Spinal cord (tissue), 10 donors: ENCODE measurements at places on chromosomes 7 and 10.

DNA sequence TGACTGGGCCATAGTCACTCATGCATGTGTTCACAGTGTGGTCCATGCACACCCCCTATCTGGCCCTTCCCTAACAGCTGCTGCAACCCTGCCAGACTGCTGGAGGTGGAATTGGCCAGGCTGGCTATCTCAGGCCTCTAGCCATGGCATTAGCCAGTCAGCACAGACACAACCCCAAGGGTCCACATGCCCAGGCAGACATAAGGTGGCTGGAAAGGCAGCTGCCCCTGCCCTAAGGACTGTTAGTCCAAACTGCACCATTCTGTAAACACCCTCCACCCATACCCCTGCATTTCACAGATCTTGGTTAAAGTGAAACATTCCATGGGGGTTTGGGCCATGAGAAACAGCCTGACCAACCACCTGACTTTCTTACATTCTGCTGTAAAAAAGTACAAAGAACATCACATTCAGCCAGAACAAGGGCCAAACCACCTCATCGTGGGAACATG, 137.4 kb upstream of the KCNMA1 start:
- no peak for DNase-seq

- DNase-seq = no peak
Observed at GRCh38 chr10:110160522-110160921, 46.9 kb upstream of the MXI1 start.

- DNase-seq = no peak
Observed at GRCh38 chr7:38704041-38704547, 72.9 kb upstream of the AMPH start.

GRCh38 chr7:93008833-93009232, 108.9 kb downstream of the SAMD9 start:
- DNase-seq = no peak

GRCh38 chr10:26556748-26557640, 118.9 kb downstream of the APBB1IP start:
- peak; percentile 52 for DNase-seq

- no peak for DNase-seq
Observed at GRCh38 chr7:19333706-19334105, 188.5 kb upstream of the FERD3L start.

- DNase-seq = no peak
Observed at GRCh38 chr10:80542053-80542452, 4.4 kb downstream of the SH2D4B start.

DNA sequence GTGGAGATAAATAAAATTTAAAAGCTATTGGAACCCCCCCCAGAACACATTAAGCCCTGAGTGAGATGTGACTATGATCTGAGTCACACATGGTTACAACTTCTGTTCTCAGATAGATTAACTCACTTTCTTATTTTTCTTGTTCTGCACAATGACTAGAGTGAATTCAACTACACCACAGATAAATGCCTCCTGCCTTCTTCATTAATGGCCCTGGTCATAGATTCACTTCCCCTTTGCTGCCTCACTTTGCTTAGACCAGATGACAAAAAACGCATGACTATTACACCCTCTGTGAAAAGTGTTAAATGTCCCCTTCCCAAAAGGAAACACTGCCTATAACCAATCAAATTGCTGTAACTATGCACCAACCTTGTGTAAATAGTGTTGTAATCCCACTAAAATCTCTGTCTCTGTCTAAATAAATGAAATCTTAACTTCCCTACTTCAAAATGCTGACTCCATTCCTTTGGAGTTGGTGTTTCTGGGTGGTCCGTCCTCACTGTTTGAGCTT, 49.4 kb downstream of the AKR1D1 start:
- DNase-seq = no peak

DNA sequence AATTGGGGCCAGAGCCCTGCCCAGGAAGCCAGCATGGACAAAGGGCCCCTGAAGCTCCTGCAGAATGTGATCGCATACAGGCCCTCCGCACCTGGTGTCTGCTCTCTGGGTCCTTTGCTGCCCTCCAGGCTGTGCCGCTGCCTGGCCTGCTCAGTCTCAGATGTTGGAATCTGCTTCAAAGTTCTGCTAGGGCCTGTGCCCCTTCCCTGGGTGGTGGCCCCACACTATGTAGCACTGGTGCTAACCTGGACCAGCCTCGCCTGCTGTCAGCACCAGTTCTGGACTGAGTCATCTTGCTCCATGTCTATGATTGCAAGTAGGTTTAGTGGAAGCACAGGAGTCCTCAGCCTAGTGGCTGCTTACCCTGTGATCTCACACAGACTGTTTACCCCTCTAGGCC, 6.3 kb downstream of the MAT1A start:
- no peak for DNase-seq

- DNase-seq = no peak
Observed at GRCh38 chr7:159370-160270, 32.8 kb upstream of the FAM20C start.

DNA sequence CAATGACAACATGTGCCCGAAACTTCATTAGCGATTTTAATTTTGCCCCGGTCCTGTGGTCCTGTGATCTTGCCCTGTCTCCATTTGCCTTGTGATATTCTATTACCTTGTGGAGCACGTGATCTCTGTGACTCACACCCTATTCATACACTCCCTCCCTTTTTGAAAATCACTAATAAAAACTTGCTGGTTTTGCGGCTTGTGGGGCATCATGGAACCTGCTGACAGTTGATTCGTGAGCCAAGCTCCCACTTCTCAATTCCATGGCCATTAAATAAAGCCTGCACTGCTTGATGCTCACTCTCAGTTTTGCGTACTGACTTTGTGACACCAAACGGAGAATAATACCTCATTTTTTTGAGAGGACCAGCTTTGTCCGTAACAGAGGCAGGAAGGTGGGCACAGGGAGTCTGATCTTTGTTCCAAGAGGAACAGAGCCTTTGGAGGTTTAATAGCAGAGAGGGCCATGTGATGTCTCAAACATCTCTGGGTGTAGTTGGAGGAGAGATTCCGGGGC, 3.8 kb upstream of the ADAMTS14 start:
- no peak for DNase-seq

- no peak for DNase-seq
Observed at GRCh38 chr10:57457972-57458512, 809.7 kb downstream of the IPMK start.

- DNase-seq = no peak
Observed at GRCh38 chr7:1936531-1937251, 266.6 kb downstream of the ELFN1 start.

DNA sequence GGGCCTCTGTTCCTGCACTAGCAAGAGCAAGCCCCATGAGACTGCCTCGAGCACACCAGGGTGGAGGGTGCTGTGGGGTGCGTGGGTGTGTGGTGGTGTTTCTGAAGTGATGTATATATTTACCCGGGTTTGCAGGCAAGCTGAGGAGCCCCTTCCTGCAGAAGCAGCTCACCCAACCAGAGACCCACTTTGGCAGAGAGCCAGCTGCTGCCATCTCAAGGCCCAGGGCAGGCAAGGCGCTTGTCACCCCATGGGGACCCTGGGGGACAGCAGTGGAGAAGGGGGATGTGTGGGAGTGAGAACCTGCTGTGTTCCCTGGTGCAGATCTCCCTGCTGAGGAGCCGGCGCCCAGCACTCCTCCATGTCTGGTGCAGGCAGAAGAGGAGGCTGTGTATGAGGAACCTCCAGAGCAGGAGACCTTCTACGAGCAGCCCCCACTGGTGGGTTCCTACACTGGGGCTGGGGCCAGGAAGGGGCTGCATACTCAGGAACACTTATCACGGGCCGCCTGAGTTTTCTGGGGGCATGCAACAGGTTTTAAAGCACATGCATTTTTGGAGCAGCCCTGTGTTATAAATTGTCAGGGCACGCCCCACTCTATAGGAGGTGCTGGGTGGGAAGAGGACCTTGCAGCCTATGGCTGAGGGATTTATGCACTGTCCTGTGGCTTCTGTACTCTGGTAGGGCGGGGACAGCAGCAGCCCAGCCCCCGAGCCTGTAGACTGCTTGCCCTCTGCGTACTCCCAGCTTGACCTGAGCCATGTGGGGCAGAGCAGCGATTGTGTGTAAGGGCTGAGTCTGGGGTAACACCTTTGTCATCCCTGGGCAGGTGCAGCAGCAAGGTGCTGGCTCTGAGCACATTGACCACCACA, 5.9 kb downstream of the PGAM2 start:
- DNase-seq = no peak

DNA sequence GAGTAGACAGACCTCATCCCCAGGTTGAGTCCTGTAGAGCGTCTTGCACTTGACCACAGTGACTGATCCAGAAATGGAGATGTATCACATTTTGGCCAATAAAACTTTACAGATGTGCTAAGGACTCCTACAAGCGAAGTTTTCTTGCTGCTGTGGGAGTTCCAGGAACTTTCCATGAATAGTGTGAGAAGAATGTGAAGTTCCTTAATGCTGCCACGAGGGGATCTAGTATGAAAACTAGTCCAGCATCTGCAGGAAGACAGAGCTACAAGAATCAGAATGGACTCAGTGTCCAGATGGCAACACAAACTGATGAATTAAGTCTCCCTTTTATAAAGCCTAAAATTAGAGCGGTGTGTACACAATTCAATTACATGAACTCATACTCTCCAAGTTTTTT, 14.8 kb upstream of the LSM8 start:
- no peak for DNase-seq

DNA sequence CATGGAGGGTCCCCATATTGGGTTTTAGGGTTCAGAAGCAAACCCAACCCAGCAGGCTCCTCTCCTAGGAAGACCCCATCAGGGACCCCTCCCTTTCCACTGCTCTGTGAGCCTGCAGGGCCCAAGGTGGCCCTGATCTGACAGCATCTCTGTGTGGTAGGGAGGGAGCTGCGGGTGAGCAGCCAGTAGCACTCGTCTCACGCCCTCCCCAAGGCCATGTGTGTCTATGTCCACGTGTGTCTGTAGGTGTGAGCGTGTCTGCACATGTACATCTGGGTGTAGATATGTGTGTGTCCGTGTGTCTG, 103.5 kb upstream of the FAM20C start:
- DNase-seq = no peak

DNA sequence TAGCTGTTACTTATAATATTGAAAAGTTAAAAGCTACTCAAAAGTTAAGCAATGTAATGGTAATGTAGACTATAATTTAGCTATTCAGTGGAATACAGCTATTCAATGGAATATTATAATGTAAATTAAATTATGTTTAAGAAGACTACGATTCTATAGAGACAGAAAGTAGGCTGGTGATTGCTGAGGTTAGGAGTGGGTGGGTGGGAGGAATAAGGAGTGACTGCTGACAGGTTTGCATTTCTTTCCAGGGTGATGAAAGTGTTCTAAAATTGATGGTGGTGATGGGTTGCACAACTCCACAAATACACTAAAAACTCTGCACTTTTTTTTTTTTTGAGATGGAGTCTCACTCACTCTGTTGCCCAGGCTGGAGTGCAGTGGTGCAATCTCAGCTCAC, 21.4 kb downstream of the DENND2A start:
- DNase-seq = no peak

DNA sequence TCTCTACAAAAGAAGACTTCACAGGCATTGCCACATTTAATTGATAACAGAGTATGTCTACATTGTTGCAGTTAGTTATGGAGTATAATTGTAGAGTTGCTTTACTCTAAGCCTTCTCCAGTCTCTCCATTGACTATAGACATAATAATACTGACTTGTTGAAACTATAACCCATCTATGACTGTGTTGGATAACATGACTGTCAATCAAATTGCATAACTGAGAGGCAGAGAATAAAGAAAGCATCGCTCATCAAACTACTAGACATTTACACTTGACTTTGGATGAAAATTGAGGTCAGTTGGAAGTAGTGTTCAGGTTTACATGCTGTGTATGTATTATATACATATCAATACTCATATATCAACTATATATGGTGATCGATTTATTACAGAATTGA, 3.4 kb upstream of the ATXN7L1 start:
- DNase-seq = no peak

- no peak for DNase-seq
Observed at GRCh38 chr10:125868372-125868975, 12.6 kb downstream of the DHX32 start.

DNA sequence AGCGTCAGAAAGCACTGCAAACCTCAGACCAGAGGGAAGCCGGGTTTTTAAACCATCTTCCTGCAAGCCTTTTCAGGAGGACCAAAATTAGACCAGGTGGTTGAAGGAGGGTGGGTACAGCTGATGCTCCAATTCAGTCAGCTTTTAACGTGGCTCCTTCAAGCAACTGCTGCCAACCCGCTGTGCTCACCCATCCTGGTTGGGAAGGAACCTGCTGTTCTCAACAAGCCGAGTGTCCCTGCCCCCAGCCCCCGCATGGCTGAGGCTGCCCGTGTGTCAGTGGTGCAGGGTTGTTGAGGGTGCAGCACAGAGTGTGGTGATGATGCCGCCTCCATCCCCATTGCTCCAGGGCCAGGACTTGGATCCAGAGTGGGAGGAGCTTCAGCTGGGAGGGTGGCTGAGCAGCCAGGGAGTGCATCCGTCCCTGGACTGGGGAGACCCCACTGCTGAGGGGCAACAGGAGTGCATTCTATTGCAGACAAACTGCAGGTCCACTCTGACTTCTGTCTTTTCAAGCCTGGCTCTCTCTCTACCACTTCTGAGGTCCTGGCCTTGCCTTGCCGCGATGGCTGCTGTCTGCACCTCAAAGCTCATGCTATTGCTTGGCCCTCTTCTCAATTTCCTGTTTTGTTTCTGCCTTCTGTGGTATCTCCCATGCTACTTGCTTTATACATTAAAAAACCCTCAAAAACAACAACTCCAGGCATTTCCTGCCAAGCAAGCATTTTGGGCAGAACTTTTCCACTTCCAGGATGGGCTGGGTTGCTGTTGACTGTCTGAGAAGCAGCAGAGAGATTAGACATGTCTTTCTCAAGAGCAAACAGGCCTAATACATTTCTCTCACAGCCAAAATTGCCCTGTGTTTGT, 134.7 kb downstream of the DNAJB6 start:
- DNase-seq = no peak

DNA sequence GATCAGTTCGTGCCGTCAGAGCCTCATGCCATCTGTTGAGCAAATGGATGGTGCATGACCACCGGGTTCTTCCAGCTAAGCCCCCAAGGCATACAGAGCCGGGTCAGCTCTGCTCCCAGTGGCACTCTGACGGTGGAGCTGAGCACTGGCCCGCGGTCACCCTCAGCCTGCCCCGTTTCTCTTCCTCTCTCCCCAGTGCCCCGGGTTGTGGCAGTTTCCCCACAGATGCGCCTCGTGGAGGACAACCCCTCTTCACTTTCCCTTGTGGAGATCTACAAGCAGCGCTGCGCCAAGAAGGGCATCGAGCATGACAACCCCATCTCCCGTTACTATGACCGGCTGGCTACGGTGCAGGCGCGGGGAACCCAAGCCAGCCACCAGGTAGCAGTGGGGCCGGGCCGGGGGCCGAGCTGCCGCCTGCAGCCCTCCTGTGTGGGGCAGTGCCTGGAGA, 129.9 kb downstream of the TRRAP start:
- DNase-seq = no peak

DNA sequence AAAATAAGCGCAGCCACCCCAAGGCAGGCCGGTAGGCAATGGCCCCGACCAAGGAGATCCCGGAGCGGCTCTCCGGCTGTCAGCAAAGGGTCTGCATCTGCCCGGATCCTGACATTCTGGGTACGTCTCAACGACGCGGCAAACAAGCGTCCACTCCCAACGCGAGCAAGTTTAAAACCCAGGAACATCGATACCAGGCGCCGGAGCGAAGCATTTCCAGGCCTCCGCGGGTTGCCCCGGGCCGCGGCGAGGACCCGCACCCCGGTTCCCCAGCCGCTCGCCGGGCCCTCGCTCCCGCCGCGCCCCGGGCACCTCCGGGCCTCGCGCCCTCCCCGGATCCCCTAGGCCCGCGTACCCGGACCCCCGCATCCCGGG, 453 bp downstream of the URGCP start:
- no peak for DNase-seq
